ENCODE measurements at places on chromosomes 6 and 20.
A peak's percentile ranks its signal among the peaks of the same experiment; 100 is the strongest.

DNA sequence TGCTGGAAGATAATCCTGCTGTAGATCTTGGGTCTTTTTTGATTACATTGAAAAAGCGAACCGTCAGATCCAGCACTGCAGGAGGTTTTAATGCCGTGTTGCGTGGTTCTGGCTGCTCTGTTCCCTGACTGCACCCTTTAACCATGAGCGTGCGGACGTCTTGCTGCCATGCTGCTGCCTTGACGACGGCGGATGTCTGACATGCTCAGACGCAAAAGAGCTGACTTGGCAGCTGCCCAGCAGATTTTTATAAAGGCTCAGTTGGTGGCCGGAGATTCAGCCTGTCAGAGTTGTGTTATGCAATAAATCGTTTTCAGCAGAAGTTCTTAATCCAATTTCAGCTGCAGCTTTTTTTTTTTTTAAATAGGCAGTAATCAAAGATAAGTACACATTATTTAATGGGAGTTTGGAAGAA, 119.4 kb downstream of the JARID2 start:
- DNase-seq: no peak

- DNase-seq: peak; percentile 28
Observed at GRCh38 chr6:30399390-30400058, 54.6 kb downstream of the RPP21 start.

- no peak for DNase-seq
Observed at GRCh38 chr6:109508166-109508860, 25.3 kb upstream of the ZBTB24 start.

- no peak for DNase-seq
Observed at GRCh38 chr6:38182426-38182825, 362.9 kb downstream of the ZFAND3 start.
